ENCODE measurements at places on chromosomes 16 and 17.

- no peak for DNase-seq
Measured at GRCh38 chr17:64270885-64271284, 7.8 kb upstream of the TEX2 start.

DNA sequence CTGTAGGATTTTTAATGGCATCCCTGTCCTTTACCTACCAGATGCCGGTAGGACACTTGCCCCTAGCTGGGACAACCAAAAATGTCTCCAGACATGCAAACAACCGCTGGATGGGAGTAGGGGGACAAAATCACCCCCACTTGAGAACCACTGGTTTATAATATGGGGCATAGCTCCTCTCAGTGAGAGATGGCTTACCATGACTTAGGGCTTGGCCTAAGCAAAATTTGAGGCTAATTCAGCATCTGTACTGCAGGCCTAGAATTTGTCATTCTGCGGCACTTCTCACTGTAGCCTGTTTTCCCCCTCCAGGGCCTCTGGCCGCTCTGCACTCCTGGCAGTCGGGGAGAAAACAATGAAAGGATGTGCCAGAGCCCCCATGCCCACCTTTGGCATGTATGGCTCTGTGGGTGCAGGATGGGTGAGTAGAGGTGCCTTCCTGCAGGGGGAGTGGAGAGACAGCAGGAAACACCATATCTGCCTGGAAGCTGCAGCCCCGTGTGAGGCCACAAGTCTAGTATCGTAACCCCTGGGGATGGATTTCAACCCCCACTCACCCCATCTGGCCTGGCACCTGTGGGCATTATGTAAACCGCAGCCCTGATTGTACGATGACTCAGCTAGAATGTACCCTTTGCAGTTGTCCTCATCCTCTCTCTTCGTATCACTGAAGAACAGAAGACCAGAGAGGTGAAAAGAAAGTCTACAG, 268.1 kb downstream of the SOX9 start:
- peak; percentile 33 for DNase-seq

GRCh38 chr17:38509772-38510420, 81.6 kb downstream of the ARHGAP23 start:
- no peak for DNase-seq

DNA sequence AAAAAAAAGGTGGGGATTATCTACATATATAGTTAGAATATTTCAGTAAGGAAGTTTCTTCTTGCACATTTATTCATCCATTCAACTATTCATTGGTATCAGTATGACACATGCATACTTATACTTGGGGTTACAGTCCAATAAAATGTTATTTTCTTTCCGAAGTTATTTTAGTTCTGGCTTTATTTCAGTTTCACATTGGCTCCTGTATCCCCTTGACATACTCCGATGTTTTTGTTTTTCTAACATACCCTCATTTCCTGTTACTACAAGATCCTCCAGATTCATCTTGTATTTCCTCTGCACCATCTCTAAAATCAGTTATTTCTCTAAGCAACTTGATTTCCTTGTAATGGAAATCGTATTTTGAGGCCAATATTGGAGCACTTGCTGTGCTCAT, 435.5 kb upstream of the MON1B start:
- no peak for DNase-seq

All from MG63 (cell line).